ENCODE measurements at places on chromosomes 11 and 22.

GRCh38 chr22:29187831-29188230 lies 17.9 kb upstream of the EMID1 start:
- no peak for DNase-seq

- no peak for DNase-seq
Measured at GRCh38 chr11:69694781-69695180, 9.0 kb downstream of the FGF19 start.

DNA sequence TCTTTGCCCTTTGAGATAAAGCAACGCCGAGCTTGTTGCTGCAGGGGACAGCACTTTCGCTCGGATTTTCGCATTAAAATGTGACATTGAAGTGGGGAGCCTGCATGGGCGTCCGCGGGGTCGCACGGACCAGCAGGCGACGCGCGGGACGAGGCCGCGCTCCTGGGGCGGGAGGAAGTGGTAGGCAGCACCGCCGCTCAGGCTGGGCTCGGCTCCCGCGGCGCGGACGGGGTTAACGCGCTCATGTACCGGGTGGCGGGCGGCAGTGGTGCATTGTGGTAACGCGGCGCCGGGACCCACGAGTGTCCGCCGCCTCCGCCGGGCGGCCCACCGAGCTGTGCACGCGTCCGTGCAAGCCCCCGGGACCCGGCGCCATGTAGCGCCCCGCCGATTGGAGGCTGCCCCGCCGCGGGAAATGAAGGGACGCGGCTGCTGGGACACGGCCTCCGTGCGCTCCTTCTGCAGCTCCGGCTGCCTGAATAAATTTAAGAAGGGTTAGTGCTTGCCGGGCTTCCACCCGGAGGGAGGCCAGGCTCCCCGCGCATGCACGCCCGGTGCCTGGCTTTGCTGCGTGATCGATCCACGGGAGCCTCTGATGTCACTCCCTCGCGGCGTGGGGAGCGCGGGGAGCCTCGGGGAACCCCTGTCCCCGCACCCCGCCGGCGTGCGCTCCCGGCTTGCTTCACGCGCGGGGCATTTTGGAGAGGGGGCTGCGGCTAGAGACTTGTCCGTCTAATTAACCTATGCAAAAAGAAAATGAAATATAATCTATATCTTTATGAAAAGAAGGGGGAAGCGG lies 127.7 kb downstream of the OSBP2 start:
- DNase-seq: peak; percentile 27

DNA sequence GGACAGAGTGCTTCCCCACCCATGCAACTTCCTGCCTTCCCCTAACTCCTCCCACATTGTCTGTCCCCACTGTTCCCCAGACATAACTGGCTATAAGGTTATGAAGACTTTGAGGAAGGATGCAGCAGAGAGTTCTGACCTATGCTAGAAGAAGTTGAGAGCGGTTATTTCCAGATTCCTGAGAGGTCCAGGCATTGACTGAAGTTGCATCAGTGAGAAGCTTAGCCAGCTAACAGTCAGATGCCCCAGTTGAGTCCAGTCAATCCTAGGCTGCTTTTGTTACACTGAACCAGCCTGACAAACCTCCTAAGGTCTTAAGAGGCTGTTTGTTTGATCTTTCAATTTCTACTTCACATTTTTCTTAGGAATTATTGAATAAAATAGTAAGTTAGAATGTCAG lies 937.9 kb upstream of the CCDC90B start:
- DNase-seq: no peak

- peak; percentile 60 for DNase-seq
Measured at GRCh38 chr11:66950112-66950535, 8.1 kb downstream of the PC start.

Measured in activated CD4-positive, alpha-beta T cell treated with anti-CD3 and anti-CD28 coated beads for 48 hours (primary cell).